ENCODE measurements at places on chromosomes 16 and 17. TPM values are rescaled to one million over a fixed set of nuclear protein-coding genes. Genes with fewer than 3 reads are reported as not detected.

RAB11FIP4 gene
- polyA plus RNA-seq: 10.4 TPM

TMC6 gene
- polyA plus RNA-seq: 39.5 TPM

GINS2 gene
- 1.9 TPM for polyA plus RNA-seq

FOXN1 gene
- polyA plus RNA-seq: 0.02 TPM

KRTAP9-3 gene
- polyA plus RNA-seq: not detected

HLF gene
- polyA plus RNA-seq: 4.4 TPM

TOM1L1 gene
- polyA plus RNA-seq: 14.2 TPM

KRT15 gene
- 1.1 TPM for polyA plus RNA-seq

CALB2 gene
- 1.9 TPM for polyA plus RNA-seq

PPY gene
- polyA plus RNA-seq: 392 TPM

POLDIP2 gene
- 41.0 TPM for polyA plus RNA-seq

TLCD3A gene
- 6.5 TPM for polyA plus RNA-seq

CDRT15L2 gene
- not detected for polyA plus RNA-seq
